ENCODE measurements at places on chromosomes 3 and 15.

DNA sequence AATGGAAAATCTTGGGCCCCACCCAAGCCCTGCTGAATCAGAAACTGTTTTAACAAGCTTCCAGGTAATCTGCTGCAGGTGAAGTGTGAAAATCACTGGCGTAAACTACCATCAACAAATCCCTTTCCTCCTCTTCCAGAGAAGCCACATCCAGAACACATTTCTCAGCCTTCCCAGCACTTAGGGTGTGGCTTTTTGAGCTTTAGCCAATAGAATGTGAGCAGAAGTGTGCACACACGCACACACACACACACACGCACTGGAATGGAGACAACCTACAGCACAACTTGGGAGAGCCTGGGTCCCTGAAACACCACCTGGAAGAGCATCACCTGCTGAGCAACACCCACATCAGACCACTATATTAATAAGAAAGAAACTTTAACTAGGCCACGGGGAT, 98.6 kb downstream of the OSBPL10 start:
- no peak for DNase-seq

GRCh38 chr15:28114114-28114455, 15.0 kb upstream of the OCA2 start:
- no peak for DNase-seq

DNA sequence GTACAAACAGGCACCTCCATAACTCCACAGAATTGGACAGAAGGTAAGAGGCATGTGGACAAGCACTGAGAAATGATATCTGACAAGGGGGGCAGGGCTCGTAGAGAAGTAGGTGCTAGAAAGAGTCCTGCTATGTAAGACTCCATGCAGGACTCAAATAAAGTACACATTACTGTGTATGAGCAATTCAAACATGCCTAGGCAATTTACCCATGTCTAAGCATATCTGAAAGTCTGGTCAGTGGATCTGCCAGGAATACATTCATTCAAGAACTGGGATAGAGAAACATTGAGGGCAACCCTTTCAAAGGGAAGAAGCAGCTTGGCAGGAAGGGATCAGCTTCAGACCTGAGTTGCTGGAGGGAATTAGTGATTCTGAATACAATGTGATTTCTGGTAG, 174.1 kb upstream of the MCTP2 start:
- no peak for DNase-seq

- no peak for DNase-seq
Observed at GRCh38 chr3:30141178-30141581, 465.2 kb upstream of the TGFBR2 start.

DNA sequence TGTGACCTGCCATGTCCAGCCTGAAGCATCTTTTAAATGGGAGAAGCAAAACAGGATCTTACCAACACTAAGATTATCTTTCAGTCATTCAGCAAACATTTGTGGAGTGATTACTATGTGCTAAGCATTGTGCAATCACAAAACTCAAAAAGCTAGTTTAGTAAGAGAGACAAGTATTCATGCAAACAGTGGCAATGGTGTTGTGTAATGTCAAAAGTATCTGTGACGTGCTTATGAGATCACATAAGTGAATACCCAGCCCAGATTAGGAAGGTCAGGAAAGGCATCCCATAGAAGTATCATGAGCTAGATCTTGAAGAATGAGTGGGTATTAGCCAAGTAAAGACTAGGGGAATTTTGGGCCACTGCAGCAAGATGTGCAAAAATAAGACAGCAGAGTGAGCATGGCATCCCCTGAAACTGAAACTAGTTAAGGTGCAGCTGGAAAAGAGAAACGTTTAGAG, 32.1 kb downstream of the SEC62 start:
- DNase-seq = no peak

GRCh38 chr15:81315452-81316175, 8.3 kb downstream of the STARD5 start:
- DNase-seq = no peak

DNA sequence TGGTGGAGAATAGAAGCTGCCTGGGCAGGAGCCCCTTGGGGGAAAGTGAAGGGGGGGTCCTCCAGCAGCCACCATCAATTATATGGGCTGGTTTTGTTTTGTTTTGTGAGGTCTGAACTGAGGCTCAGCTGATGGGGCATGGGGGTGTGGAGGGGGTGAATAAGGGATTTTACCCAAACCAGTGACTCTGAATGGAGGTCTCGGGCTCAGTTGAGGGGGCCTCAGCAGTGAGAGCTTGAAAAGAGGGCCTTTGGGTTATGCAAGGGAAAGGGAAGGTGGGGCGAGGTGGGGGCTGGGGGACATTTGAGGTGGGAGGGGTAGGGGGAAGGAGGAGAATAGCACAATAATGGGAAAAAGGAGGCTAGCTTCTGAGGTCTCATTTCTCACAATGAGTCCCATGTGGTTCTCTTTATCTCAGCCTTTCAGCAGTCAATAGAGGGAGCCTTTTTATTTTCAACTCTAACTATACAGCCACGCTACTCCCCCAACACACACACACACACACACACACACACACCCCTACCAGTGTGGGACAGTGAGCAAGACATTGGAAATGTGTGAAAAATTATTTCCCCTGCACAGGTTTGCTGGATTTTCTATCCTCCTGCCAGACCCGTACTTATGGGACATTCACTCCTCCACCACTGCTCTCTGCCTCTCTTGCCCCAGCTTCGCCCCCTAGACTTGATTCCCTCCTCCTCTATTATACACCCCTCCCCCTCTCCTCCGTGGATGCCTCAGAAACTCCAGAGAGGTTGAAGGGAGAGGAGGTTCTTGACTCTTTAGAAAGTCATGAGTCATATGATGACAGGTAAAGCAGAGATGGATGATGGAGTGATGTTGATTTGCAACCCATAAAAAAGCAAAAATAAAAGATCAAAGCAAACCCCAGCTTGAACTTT, 96.0 kb downstream of the GTPBP8 start:
- no peak for DNase-seq

GRCh38 chr3:123658852-123659206, 74.0 kb upstream of the HACD2 start:
- DNase-seq = no peak

GRCh38 chr3:71585887-71586809, 2.6 kb upstream of the FOXP1 start:
- no peak for DNase-seq

- DNase-seq = no peak
Observed at GRCh38 chr3:145088917-145089316, 1072.1 kb downstream of the PLOD2 start.

DNA sequence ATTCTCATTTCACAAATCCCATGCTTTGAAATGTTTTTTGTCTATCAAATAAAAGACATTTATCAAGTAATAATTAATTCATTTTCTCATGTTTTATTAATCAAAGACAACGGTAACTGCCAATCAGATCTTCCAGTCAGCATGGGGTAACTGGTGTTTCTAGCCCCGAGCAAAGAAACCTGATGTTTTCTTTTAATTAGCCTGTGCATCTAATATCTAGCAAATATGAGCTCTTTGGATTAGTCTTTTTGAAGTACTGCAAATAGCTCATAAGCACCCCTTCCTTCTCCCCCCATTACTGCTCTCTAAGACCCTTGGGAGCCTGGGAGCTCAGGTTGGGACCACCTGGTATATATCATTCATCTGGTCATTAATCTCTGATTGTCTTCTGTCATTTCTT, 43.1 kb upstream of the SRGAP3 start:
- DNase-seq = no peak

- DNase-seq = no peak
Observed at GRCh38 chr3:16190704-16191103, 16.2 kb downstream of the GALNT15 start.

GRCh38 chr3:29181872-29182271, 99.0 kb upstream of the RBMS3 start:
- DNase-seq = no peak

- DNase-seq = no peak
Observed at GRCh38 chr3:8994226-8994625, 31.0 kb upstream of the RAD18 start.

GRCh38 chr3:53009826-53010539, 35.9 kb downstream of the SFMBT1 start:
- no peak for DNase-seq

DNA sequence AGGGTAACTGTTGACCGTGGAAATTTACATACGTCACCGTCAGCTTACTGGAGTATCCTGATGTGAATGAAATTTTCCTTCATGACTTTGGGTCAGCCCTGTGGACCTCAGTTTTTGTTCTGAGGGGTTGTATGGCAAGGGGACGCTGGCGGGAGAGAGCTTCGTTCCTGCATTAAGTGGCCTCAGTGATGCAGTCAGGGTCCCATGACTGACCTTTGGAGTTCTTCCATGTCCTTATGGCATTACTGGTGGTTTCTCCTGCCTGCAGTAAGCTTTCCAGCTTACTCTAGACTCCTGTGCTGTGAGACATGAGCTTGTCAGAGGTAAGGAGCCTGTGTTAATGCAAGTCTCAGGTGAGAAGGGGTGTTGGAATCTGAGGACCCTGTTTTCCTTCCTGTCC, 1.8 kb downstream of the CD276 start:
- DNase-seq = no peak

DNA sequence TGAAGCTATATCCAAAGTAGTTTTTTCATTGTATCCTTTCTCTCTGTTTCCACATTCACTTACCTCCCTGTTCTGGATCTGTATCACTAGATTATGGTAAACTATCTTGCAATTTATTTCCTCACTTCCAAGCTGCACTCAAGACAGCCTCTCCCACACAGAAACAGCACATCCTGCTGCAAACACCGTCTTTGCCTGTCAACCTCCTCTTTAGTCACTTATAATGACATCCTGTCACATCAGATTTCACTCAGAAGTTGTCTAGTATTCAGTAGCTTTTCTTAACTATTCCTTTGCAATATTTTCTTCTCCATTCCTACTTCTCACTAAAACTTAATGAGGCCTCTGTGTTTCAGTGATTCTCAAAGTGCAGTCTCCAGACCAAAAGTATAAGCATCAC, 490.8 kb downstream of the IGSF11 start:
- DNase-seq = no peak

DNA sequence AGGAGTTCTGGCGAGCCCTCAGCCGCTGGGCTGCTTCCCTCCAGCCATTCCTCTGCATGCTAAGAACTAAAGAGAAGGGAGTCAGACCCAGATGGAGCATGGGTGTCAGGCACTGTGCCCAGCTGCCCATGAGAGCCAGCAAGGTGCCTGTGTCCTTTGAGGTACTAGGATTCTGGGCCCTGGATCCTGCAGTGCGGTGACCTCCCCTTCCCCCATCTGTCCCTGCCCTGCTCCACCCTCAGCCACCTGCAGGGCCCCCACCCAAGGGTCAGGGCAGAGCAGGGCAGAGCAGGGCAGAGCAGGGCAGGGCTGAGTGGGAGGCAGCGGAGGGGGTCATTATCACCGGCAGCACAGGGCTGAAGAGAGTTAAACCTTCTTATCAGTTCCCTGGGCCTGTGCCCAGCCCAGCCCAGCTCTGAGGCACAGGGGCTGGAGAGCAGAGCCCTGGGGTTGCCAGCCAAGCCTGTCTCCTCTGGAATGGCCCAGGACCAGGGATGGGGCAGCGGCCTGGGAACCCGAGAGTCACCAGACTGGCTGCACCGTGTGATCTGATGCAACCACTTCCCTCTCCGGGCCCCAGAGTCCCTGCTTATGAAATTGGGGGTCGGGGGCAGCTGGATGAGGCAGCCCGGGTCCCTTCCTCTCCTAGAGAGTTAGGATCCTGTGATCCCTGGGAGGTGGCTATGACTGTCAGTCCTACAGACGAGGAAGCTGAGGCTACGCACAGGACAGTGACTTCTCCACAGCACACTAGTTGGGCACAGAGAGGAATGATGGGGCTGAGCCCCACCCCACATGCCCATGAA, 17.3 kb downstream of the ZDHHC19 start:
- no peak for DNase-seq

- no peak for DNase-seq
Observed at GRCh38 chr3:22836131-22836530, 367.0 kb upstream of the UBE2E2 start.

GRCh38 chr15:46309914-46310313, 675.1 kb downstream of the SQOR start:
- no peak for DNase-seq

DNA sequence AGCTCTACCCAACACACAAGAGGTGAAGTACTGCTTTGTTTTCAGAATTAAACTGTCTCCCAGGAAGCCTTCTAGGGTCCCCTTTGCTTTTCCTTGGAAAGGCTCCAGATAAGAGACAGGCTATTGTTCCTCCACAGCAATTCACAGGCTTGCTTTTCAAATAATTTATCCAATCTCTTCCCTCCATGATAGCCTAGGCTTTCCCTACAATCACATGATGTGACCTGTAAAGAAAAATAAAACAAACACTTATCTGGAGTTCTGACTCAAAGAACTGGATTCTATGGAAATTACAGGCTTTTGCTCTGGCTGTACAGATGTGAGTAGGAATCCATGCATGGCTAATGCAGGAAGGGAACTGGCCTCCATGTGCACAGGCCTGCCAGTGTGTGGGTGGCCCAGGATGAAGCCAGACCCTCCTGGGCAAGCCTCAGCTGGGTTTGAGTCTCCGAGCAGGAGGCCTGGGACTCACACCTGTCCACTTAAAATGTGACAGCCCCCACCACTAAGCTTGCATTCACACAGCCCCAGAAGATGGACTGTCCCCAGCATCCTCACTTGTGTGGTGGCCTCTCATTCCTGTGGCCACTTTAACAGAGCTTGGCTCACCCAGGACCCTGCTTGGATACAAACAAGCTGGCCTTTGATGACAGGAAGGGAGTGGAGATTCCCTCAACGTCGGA, 75.8 kb upstream of the LEKR1 start:
- DNase-seq = no peak

GRCh38 chr3:53668872-53669271, 174.5 kb downstream of the CACNA1D start:
- no peak for DNase-seq

DNA sequence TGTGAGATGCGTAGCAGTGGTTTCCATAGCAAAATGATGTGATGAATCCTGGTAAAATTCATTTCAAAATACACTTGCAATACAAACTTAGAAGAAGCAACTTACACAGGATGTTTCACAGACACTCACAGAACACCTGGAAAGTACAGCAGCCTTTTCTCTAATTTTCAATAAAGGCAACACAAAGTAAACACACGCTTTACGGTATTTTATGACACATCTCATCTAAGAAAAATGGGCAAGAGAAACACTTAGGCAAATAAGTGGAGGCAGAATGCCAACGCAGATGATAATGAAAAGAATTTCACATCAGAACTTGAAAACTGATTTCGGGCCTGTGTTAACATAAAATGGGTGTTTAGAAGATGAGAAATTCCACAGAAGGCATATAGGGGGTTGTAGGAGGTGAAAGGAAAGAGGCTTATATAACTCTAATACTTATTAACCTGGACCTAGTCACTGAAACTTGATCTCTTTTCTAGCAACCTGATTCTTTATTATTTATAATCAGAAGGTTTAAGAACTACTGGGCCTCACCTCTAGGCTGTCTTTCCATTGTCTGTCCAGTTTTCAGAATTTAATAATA, 25.6 kb upstream of the MAP3K13 start:
- DNase-seq = no peak

- no peak for DNase-seq
Observed at GRCh38 chr3:32443478-32443877, 51.8 kb downstream of the CMTM7 start.

GRCh38 chr3:11616551-11616950, 27.2 kb downstream of the VGLL4 start:
- no peak for DNase-seq
